Activated T-cell treated with anti-CD3 and anti-CD28 coated beads for 1 hour (primary cell): ENCODE measurements at places on chromosomes 11 and 22.
A peak's percentile ranks its signal among the peaks of the same experiment; 100 is the strongest.

- DNase-seq: no peak
Observed at GRCh38 chr11:2130881-2131352, 8.3 kb downstream of the IGF2 start.

DNA sequence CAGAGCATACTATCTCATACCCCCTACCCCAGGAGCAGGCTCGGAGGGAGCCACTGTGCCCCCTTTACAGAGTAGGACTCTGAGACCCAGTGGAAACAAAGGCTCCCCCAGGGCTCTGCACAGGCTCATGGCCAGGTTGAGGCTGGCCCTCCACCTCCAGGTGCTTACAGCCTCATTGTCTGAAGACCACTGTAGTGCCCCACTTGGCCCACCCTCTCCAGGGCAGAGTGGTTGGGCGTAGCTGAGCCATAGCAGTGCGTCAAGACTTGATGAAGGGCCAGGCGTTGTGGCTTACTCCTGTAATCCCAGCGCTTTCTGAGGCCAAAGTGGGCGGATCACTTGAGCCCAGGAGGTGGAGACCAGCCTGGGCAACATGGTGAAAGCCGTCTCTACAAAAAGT is 1.7 kb downstream of the ANKRD13D start:
- no peak for DNase-seq

- no peak for DNase-seq
Observed at GRCh38 chr11:133576351-133576750, 44.0 kb upstream of the OPCML start.

DNA sequence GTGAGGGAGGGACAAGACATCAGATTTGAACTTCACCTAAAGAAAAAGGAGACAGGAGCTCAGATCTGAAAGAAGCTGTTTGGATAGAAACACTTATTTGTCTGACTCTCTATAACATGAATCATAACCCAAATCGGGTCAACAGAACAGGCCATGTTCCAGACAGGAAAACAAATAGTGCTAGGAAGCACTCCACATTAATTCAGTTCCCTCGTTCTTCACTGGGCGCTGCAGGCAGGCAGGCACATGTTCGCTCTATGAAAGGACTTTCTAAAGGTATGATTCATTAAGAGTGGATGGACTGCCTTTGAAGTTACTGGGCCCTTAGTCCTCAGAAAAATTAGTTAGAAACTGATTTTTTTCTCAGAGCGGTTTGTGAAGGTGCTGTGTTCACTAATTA is 137.5 kb upstream of the TRPC6 start:
- DNase-seq: no peak

DNA sequence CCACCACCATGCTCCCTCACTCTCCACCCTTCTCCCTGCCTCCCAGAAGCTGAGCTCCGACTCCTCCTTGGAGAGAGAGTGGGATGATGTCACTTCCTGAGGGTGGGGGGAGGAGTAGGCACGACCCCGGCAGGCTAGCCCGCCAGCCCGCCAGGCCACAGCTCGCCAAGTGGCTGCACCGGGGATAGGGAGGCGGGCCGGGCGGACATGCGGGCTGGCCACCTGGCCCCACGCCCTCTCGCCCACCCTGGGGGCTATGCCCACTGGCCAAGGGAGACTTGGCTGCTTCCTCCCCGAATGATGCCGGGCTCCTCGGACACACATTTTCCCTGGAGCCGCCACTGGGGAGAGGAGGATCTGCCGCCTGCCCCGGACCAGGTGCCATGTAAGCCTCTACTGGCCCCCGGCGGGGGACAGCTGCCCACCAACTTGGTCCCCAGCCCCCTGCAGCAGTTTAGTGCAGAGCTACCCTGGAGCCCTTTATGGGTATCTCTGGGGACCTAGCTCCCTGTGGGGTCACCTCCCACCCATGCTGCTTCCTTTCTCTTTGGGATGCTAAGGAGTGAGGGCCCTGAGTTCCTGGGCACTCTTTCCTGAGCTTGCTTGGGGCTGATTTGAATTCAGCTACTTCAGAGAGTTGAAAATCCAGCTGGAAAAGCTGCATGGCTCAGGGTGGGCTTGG is 33.7 kb upstream of the MYRF start:
- DNase-seq: no peak

GRCh38 chr22:16949561-16949960 is 58.5 kb downstream of the GAB4 start:
- no peak for DNase-seq

GRCh38 chr22:23144932-23145877 is at the start of gene RAB36:
Gene RAB36 (plus strand): TSS chr22:23145477. CDS start chr22:23146617, 1,140 bp downstream.
- DNase-seq: peak; percentile 79

DNA sequence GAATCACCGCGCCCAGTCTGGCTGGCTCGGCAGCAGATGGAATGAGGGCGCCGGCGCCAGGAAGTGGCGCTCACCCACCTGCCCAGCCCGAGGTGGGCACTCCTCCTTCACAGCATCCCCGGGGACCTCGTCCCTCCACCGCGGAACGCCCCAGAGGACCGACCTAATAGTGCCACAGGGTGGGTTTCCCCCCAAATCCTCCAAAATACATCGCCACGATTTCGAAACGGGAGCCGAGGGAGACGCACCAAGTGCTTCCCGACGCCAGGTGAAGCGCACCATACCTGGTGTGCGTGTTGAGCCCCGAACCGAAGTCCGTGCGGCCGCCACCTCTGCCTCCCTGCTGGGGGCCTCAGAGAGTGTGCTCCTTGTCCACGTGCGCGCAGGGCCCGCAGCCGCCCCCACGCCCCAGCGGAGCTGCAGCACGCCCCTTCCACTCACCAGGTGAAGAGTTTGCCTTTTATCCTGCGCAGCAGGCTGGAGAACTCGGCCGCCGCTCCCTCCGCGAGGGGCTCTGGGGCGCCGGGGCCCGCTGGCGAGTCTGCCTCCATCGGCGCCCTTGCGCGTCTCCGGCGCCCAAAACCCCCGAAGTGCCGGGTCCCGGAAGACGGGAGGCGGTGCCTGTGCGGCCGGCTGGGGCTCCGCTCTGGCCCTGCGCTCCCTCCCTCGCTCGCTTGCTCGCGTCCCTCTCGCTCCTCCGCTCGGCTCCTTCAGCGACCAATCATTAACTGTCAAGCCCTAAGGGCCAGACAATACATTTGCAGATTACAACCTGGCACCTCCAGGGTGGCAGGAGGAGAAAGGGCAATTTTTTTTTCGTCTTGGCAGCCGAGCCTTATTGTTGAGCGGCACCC is at the start of gene SLC35F2:
Gene SLC35F2, minus strand, starts transcription at position 571 of the 854 bp plus-strand sequence. Its CDS starts 20 bp downstream, at position 551.
- peak; percentile 45 for DNase-seq

DNA sequence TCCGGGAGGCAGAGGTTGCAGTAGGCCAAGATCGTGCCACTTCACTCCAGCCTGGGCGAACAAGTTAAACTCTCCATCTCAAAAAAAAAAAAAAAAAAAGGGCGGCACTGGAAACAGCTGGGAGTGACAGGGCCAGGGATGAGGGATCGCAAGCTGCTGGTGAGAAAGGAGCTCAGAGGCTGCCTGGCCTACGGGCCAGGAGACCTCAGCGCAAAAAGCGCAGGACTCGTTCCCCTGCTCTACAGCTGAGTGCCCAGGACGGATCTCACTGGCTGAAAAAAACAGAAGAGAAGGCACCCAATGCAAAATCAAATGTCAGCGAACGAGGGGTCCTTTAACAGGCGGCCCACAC is 650 bp upstream of the NUP50 start:
- no peak for DNase-seq

DNA sequence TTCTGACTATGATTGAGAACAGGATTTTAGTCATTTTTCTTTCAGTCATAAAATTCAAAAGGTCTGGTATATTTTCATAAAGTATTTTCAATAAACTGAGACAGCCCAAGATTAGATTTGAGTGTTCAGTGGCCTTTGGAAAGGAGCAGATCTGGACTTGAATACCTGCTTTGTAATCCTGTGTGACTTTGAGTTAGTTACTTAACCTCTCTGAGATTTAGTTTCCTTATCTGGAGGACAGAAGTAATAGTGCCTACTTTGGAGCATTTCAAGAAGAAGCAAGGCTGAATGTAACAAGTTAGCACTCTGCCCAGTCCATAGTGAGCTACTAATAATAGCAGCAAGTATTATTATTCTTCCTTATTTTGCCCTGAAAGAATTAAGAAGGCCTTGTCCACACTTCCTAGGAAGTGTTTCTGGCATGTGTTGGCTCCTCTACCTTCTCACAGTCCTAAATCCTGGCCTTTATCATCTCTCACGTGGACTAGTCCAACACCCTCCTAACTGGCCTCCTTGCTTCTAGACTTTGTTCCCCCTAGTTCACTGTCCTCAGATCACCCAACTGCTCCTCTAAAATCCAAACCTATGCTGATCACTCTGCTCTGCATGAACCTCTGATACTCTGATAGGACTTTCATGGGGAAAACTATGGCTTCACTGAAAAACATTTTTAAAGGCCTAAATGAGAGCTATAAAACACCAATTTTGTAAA is 115.8 kb downstream of the PLEKHA7 start:
- DNase-seq: no peak

DNA sequence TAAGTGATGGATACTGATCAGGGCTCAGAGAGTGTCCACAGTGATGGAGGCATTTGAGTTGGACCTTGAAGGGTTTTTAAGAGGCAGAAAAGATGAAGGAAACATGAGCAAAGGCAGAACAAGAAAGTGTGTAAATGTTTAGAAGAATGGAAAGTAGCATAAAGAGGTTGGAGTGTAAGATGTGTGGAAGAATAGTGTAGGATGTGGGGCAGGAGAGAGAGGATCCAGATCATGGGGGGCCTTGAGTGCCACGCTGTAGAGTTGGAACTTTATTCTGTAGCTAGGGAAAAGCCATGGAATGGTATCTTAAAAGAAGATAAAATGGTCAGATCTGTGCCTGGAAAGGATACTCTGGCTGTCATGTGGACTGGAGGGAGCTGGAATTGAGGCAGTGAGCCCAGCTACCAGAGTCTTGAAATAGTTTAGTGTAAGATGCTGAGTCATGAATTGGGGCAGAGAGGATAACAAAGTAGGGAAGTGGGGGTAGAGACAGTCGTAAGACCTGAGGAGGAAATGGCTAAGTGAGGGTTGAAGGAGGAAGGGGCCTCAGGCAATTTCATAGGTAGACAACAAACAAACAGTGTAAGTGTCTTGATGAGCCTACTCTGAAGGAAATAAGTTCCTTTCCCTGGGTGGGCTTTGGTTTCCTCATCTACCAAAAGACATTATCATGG is 6.7 kb downstream of the KCNE3 start:
- DNase-seq: no peak

- DNase-seq: no peak
Observed at GRCh38 chr11:35162745-35163144, 23.8 kb downstream of the CD44 start.

GRCh38 chr11:113475160-113475761 is at the start of gene DRD2:
Gene DRD2 (minus strand): TSS chr11:113475398. CDS start chr11:113424651, 50,747 bp downstream.
- DNase-seq: no peak

GRCh38 chr11:95923439-95923727 is 524 bp downstream of the MTMR2 start:
- no peak for DNase-seq

DNA sequence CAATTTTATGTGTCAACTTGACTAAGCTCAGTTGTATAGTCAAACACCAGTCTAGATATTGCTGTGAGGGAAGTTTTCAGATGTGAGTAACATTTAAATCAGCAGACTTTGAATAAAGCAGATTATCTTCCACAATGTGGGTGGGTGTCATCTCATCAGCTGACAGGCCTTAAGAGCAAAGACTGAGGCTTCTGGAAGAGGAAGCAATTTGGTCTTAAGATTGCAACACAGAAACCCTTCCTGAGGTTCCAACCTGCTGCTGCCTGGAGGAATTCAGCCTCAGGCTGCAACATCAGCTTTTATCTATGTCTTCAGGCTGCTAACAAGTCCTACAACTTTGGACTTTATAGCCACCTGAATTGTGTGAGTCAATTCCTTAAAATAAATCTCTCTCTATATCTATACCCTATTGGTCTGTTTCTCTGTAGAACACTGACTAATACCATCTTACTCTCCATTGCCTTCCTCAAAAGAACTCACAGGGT is 277.2 kb upstream of the PLET1 start:
- no peak for DNase-seq

DNA sequence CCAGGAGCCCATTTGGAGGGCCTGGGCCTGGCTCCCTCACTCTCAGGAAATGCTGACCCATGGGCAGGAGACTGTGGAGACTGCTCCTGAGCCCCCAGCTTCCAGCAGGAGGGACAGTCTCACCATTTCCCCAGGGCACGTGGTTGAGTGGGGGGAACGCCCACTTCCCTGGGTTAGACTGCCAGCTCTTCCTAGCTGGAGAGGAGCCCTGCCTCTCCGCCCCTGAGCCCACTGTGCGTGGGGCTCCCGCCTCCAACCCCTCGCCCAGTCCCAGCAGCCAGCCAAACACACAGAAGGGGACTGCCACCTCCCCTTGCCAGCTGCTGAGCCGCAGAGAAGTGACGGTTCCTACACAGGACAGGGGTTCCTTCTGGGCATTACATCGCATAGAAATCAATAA is 37.1 kb downstream of the CDKN1C start:
- no peak for DNase-seq

- DNase-seq: no peak
Observed at GRCh38 chr11:58000699-58001098, 23.0 kb upstream of the OR9Q1 start.

GRCh38 chr22:27075028-27075678 is 417.8 kb downstream of the MIAT start:
- no peak for DNase-seq

DNA sequence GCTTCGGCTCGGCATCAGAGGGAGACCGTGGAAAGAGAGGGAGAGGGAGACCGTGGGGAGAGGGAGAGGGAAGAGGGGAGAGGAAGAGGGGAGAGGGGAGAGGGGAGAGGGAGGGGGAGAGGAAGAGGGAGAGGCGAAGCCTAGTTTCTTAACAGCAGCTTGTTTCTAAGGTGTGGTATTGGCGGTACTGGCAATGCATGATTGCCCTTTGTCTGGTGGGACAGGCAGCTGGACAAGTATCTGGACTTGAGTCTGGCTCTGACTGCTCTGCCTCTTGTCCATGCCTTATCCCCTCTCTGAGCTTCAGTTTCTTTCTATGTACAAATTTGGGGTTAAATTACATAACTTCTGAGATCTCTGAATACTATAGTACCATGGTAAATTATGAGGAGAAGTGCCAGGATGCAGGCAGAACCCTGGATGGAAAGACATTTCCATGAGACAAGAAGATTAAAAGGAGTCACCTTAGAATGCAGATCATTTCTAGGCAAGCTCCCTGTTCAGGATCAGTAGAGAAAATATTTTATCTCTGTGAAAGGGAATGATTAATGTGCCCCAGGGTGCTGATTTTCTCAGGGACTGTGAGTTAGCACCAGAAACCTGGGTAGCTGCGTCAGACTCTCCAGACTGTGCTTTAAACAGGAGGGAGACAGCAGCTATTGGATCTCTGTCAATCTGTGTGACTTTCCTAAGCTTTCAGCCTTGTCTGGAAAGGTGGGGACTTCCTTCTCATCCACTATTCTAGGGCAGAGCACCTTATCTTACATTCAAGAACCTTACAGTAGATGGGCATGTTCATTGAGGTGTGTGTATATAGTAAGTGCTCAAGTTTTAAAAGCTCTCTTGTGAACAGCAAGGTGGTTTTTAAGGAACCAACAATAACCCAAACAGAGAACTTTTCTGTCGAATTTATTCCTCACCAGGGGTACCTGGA is 31.9 kb upstream of the CCDC90B start:
- no peak for DNase-seq
